Right atrium auricular region (tissue), 2 donors: ENCODE measurements at places on chromosomes 5 and 9.

DNA sequence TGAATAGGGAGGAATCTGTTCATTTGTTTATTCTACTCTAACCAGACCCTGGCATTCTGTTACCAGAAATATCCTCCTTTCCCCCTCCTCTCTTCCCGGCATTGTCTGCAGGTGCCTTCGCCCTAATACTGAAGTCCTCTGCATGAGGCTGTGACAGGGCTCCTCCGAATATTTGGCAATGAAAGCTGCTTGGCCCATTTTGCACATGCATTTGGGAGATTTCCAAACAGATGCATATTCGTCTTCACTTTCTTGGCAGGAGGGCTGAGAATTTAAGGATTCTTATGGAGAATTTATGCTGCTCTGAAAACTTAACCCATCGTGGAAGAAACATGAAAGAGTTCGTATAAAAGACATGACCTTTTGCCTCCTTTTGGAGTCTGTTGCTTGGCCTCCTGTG is 484.0 kb downstream of the ZNF608 start:
- DNase-seq: no peak
- H3K27ac ChIP-seq: no peak overlapping the region
- H3K4me1 ChIP-seq: peaks cover 21% of the 10 kb centered on the region
- H3K36me3 ChIP-seq: no peaks in the 10 kb centered on the region

DNA sequence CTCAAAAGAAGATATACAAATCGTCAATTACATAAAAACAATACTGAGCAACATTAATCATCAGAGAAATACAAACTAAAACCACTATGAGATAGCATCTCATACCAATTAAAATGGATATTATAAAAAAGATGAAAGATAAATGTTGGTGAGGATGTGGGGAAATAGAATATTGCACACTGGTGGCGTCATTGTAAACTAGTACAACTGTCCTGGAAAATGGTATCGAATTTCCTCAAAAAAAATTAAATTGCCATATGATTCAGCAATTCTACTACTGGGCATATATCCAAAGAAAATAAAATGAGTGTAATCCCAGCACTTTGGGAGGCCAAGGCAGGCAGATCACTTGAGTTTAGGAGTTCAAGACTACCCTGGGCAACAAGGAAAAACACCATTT is 326.0 kb upstream of the FTMT start:
- no peak for DNase-seq
- no peak overlapping the region for H3K4me3 ChIP-seq
- no peaks in the 10 kb centered on the region for H3K4me1 ChIP-seq
- no peaks in the 10 kb centered on the region for H3K27me3 ChIP-seq

- no peaks in the 10 kb centered on the region for H3K27me3 ChIP-seq
- no peak overlapping the region for H3K4me3 ChIP-seq
- H3K4me1 ChIP-seq: no peaks in the 10 kb centered on the region
- no peak overlapping the region for H3K27ac ChIP-seq
These were observed 37.6 kb downstream of the TMEM245 start for GRCh38 chr9:109082091-109082620.

DNA sequence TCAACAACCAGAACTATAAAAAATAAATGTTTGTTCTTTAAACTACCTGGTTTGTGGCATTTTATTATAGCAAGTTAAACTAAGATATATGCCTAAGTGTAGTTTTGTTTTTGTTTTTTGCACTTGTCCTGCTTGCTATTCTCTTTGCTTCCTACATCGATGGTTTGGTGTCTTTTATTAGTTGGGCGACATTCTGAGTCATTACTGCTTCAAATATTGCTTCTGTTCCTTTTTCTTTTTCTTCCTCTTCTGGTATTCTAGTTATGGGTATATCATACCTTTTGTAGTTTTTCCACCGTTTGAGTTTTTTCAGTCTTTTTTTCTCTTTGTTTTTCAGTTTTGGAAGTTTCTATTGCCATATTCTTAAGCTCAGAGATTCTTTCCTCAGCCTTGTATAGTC is 86.9 kb downstream of the MACIR start:
- no peak overlapping the region for H3K4me3 ChIP-seq
- H3K36me3 ChIP-seq: no peaks in the 10 kb centered on the region
- no peak overlapping the region for H3K27ac ChIP-seq
- H3K27me3 ChIP-seq: no peaks in the 10 kb centered on the region

- no peaks in the 10 kb centered on the region for H3K4me1 ChIP-seq
- no peaks in the 10 kb centered on the region for H3K27me3 ChIP-seq
- no peak overlapping the region for H3K27ac ChIP-seq
- no peaks in the 10 kb centered on the region for H3K36me3 ChIP-seq
- no peak overlapping the region for H3K4me3 ChIP-seq
- no peak for DNase-seq
These were observed 3.4 kb downstream of the LRRC70 start for GRCh38 chr5:62581836-62582597.
